ENCODE measurements at places on chromosomes 1 and 21. TPM values are rescaled to one million over a fixed set of nuclear protein-coding genes. Genes with fewer than 3 reads are reported as not detected.

KRTAP13-2 gene
- not detected for polyA plus RNA-seq

LAPTM5 gene
- polyA plus RNA-seq, result 1,002 TPM

RPTN gene
- polyA plus RNA-seq, result not detected

UTP11 gene
- polyA plus RNA-seq, result 18.9 TPM

C1orf21 gene
- 1.7 TPM for polyA plus RNA-seq

Data from IgD-negative memory B cell (primary cell).